ENCODE measurements at places on chromosomes 5 and 9.

DNA sequence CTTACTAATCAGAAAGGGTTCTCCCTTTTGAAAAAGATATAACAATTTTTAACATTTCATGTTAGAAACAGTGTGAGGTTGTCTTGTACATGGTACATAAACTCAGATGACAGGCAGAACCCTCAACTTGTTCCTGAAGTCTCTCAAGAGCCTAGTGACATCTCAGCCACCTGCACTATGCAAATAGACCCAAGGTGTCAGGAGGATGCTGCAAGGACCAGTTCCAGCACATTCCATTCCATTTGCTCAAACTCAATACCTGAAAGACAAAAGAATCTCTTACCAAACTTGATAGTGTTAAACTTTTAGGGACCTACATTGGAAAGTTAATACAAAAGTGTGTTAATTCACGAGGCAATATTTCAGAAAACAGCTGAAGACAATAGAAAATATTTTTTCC lies 544.6 kb downstream of the CETN3 start:
- peak; percentile 41 for DNase-seq
- no peaks in the 10 kb centered on the region for H3K27me3 ChIP-seq
- H3K27ac ChIP-seq = no peak overlapping the region
- H3K4me3 ChIP-seq = no peak overlapping the region
- H3K4me1 ChIP-seq = no peaks in the 10 kb centered on the region
- no peaks in the 10 kb centered on the region for H3K36me3 ChIP-seq

DNA sequence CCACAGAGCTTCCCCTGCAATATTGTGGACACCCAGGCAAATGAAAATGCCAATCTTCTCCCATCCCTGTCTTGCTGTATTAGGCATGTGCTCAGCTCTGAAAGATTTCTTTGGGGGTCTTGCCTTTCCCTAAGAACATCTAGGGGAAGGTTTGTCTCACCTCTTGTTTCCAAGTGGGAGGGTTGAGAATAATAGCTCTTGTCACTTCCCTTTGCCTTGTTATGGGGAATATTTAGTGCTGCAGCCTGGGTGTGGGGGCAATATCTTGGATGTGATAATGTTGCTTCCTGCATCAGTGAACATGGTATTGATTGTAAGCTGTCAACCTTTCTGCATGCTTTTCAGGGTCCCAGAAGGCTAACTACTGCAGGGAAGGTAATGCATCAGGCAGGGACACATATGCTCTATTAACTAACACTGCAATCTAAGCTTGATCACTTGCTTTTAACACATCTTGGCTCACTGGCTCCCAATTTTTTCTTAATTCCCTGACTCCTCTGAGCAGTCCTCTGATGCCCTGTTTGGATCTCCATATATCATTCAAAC lies 66.1 kb upstream of the GPR151 start:
- no peak overlapping the region for H3K27ac ChIP-seq
- DNase-seq = no peak
- no peaks in the 10 kb centered on the region for H3K36me3 ChIP-seq
- no peaks in the 10 kb centered on the region for H3K4me1 ChIP-seq

DNA sequence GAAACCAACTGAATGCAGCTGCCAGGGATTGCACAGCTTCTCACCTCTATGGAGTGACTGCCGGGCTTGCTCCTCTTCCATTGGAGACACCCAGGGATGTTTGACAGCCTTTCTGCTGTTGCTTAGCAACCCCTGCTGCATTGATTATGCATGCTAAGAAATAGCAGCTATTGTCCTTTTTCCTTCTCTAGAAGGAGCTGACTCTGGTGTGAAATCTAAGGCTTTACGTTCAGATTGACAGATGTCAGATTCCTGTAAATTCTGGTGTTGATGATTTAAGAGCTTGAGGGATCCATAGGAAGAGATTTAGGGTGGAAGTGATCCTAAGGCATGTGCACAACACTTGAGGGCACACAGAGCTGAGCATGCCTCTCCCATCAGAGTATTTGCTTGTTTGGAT lies 267.7 kb downstream of the NTRK2 start:
- no peak overlapping the region for H3K4me3 ChIP-seq
- 0 out of 2 replicates have a peak, but pooled peaks cover 3% of the 10 kb centered on the region for H3K27me3 ChIP-seq
- H3K4me1 ChIP-seq = no peaks in the 10 kb centered on the region

GRCh38 chr5:102678267-102679058 lies 76.6 kb upstream of the PAM start:
- no peaks in the 10 kb centered on the region for H3K36me3 ChIP-seq
- peak; percentile 51 for DNase-seq
- H3K4me1 ChIP-seq = no peaks in the 10 kb centered on the region
- H3K27me3 ChIP-seq = no peaks in the 10 kb centered on the region

DNA sequence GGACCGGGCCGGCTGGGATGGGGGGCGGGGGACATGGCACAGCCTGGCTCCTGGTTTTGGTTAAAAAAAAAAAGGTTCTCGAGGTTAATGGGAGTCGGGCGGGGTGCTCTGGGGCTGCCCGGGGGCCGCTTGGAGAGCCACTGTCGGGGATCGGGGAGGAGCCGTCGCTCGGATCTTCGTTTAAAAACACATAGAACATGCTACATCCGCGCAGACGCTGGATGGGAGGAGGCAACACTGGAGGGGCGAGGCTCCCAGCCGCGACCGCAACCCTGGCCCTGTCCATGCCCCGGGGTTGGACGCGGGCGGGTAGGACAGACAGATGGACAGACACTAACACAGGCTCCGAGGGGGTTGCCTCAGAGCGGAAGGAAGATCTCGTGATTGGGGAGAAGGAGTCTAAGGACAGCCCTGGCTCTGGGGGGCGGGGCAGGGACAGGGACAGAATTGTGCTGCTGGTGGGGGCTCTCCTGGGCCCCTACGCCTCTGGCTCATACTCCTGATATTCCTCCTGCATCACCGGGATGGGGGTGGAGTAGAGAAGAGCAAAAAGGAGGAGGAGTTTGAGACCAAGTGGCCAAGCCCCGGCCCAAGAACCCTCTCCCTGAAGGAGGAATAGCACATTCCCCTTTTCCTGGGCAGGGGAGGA lies 9.9 kb downstream of the SNCB start:
- peaks cover 16% of the 10 kb centered on the region for H3K27me3 ChIP-seq
- no peak overlapping the region for H3K27ac ChIP-seq
- H3K4me3 ChIP-seq = no peak overlapping the region
- no peaks in the 10 kb centered on the region for H3K36me3 ChIP-seq
- no peak for DNase-seq

- peaks cover 15% of the 10 kb centered on the region for H3K27me3 ChIP-seq
- H3K4me3 ChIP-seq = no peak overlapping the region
- no peaks in the 10 kb centered on the region for H3K36me3 ChIP-seq
- no peaks in the 10 kb centered on the region for H3K4me1 ChIP-seq
- no peak overlapping the region for H3K27ac ChIP-seq
These were observed 2.6 kb upstream of the FOXB2 start for GRCh38 chr9:77016526-77017504.

GRCh38 chr5:58786035-58786434 lies 203.2 kb downstream of the RAB3C start:
- no peak overlapping the region for H3K27ac ChIP-seq
- H3K4me3 ChIP-seq = no peak overlapping the region
- no peaks in the 10 kb centered on the region for H3K36me3 ChIP-seq
- DNase-seq = no peak

DNA sequence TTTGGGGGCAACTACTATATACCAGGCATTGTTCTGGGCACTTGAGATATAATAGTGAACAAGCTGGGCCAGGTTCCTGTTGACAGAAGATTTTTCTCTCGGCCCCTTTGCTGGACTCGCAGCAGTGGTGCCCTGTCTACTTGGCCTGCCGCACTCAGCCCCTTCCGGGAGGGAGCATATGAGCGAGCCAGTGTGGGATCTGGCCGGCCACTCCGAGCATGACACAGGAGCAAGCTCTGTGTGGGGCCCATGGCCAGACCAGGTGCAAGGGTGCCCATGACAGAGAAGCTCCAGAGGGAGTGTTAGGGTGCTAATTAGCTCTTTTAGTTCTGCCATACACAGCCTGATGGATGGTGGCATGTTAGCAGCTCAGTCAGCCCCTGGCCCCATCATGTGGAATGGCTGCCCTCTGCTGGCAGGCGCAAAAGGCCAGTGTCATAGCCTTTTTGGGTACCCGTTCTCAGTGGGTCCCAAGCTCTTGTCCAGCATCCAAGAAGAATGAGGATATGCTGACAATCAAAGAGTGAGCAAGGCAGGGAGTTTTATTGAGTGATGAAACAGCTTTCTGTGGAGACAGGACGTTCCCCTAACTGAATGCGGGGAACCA lies 9.3 kb upstream of the KIF4B start:
- H3K4me1 ChIP-seq = no peaks in the 10 kb centered on the region
- DNase-seq = peak; percentile 38
- no peak overlapping the region for H3K4me3 ChIP-seq
- H3K27me3 ChIP-seq = peaks cover 10% of the 10 kb centered on the region
- no peaks in the 10 kb centered on the region for H3K36me3 ChIP-seq

DNA sequence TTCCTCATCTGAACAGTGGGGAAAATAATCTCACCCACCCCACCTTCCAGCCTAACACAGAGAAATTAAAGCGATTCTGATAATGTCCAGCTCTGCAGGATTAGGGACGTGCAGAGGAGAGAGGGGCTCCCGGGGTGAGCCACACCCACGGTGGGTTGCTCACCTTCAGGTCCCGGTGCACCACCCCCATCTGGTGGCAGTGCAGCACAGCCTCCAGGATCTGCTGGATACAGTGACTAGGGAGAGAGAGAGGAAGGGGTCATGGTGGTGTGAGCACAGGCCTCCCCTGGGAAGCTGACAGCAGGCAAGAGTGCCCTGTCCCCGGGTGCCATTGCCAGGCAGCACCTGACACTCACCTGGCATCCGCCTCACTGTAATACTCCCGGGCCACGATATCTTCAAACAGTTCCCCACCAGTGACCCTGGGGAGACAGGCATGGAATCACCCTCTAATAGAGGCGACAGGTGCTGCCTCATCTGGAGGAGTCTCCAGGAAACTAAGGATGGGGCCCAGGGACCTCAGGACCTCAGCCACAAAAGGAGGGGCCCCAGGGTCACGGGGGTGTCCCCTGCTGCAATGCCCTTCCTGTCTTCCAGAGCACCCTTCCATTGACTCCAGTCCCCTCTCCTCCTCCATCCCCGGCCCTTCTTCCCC lies 33.0 kb downstream of the CAMK2A start:
- H3K4me1 ChIP-seq = peaks cover 8% of the 10 kb centered on the region
- no peaks in the 10 kb centered on the region for H3K27me3 ChIP-seq
- no peak overlapping the region for H3K27ac ChIP-seq
- no peaks in the 10 kb centered on the region for H3K36me3 ChIP-seq

All from PC-9 (cell line).